ENCODE measurements at places on chromosomes 7 and 10.
A peak's percentile ranks its signal among the peaks of the same experiment; 100 is the strongest.

DNA sequence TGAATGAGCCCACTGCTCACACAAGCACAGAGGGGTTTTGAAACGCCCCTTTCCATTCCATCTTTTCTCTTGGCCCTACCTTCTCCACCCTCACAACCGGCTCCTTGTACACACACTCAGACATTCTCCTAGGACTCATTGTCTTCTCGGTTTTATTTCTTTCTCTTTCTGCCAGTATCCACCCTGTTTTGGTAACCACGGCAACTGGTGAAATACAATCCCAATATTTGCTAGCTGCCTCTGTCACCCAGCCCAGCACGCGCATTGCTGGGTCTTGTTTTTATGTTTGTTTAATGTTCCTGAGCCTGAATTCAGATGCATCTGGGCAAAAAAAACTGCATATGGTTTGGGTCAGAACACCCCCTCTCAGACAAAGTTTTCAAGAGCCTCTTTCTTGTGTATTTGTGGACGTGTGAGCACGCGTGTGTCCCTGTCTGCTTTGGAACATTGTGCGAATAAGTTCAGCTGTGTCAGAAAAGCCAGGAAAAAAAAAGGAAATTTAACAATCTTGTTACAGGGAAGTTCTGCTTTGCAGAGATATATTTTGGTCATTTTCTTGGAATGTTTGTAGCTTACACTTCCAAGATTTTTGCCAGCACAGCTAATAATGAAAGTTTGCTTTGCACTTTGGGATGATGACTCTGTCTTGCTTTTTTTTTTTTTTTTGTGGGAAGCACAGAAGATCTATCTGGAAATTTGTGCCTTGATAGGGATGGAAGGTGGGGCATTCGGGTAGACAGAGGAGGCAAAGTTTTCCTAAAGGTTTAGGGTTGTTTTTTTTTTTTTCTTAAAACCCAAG, 225.9 kb downstream of the TRIL start:
- no peak for DNase-seq

- no peak for DNase-seq
Measured at GRCh38 chr7:121202834-121203233, 126.0 kb upstream of the WNT16 start.

DNA sequence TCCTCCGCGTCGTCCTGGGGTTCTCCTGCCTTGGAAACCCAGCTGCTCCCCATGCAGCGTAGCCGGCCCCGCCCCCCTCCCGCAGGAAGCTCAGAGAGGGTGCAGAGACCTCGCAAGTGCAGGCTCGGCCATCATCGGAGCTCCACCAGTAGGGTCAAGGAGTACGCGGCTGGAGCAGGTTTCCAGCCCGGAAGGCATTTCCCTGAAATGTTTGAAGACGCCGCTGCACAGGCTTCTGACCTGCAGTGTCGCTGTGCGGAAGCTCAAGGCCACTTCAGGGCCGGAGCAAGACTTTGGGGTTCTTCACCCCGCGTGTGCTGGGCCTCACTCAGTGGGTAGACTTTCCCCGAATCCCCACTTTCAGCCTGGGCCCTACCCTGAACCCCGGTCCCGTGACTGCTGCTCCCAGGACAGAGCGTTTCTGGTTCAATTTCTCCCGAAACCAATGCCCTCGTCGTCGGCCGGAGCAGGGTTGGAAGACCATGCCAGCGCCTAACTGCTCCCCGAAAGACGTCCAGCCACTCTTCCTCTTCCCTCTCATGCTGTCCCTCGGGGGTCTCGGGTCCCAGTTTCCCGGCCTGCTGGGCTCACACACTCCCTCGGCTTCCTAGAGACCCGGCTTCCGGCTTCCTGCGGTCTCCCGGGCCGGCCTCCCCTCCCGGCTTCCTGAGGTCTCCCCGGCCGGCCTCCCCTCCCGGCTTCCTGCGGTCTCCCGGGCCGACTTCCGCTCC, 52.1 kb downstream of the INSIG1 start:
- DNase-seq = no peak

DNA sequence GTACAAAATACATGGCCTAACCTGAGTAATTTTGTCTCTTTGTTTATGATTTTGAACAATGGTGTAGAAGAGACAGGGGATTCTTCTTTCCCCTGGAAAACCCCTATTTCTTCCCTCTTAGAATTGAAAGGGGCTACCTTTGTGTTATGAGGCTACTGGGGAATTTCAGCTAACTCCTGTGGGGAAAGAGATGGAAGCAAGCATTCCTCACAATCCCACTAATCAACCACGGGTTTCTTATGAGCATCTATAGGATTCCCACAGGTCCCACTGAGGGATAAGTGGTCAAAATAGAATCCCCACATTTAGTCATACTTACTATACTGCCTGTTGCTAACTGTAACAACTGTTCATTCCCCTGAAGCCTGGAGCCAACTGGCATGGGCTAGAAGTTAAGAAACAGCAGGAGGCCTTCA, 32.2 kb upstream of the ITGB8 start:
- no peak for DNase-seq

GRCh38 chr7:96187735-96188134, 134.2 kb downstream of the SLC25A13 start:
- DNase-seq = no peak

DNA sequence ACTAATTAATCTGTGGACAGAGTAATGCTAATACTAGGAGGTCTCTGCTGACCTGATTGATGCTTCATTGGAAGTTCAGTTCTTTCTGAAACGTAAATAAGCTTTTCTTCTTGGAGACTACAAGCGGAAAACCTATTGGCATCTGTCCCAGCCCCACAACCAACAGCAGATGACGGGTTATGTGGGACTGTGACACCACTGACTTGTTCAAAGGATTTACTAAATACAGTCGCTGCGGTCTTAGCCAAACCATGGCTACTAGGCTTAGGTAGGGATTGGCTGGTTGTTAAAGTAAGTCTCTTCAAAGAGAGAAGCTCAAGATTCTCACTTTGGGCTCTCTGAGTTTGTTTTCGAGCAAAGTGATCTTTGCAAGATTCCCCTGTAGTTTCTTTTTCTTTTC, 68.3 kb downstream of the HYCC1 start:
- no peak for DNase-seq

DNA sequence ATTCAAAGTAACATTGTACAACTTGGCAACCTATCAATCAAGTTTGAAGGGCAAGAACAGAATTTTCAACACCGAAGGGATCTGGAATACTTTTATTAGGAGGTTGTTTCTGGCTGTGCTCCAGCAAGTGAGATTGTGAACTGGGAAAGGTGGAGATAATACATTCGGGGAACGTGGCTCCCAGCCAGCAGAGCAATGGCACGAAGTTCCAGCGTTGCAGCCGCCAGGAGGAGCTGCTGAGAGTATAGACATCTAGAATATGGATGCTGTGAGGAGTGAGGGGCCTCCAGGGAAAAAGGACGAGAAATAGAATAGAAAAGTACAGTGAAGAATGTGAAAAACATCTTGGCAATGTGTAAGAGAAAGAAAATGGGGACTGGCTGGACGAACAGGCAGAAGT, 69.5 kb downstream of the TCERG1L start:
- DNase-seq = no peak

DNA sequence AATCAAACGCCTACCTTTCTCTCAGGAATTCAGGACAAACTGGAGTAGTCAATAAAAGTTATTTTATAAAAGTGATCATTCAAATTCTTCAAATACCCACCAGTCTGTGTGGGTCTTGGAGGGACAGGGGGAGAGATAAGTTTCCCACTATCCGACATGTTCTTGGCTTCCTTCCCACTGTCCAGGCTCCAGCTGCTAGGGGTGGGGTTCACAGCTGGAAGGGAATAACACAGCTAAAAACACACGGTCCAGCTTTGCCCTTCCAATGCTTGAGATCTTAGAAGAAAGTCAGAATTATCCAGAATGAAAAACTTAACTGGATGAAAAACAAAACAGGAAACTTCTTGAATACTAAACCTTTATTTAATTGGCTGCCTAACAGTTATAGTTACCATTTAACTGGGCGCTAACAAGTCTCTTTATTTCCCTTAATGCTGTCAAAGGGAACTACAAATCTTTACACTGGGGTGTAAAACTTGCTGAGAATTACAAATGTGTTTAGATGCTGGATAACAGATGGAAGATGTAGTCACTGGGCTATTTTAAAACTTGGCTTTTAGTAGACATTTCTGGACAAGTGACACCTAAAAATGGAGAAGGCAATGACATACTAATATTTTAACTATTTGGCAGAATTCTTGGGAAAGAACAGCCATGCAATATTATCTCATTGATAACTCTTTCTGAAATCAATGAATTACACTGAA, 172.8 kb upstream of the IMMP2L start:
- no peak for DNase-seq

GRCh38 chr7:154968336-154969001, 34.5 kb downstream of the PAXIP1 start:
- no peak for DNase-seq

- DNase-seq = no peak
Measured at GRCh38 chr10:70893227-70894006, 5.1 kb upstream of the PCBD1 start.

- DNase-seq = no peak
Measured at GRCh38 chr10:93236393-93237040, 162.8 kb downstream of the CYP26A1 start.

- DNase-seq = no peak
Measured at GRCh38 chr10:61289813-61290212, 163.4 kb downstream of the TMEM26 start.

DNA sequence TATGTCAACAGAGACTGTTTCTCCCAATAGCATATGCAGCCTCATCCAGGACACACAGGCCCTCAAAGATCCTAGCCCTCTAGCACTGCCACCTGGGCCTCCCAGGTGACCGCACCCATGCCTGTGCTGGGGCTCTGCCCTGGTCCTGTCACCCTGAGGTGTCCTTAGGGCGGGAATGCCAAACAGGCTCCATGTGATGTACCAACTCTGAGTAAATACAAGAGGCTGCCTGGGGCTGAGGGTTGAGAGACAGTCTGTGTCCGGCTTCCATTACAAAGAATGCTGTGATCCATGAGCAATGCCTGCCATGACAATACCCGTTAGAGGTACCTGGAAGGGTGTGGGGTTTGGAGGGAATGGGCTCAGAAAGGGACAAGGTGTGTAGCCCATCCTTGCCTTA, 83.0 kb upstream of the KAT6B start:
- no peak for DNase-seq

DNA sequence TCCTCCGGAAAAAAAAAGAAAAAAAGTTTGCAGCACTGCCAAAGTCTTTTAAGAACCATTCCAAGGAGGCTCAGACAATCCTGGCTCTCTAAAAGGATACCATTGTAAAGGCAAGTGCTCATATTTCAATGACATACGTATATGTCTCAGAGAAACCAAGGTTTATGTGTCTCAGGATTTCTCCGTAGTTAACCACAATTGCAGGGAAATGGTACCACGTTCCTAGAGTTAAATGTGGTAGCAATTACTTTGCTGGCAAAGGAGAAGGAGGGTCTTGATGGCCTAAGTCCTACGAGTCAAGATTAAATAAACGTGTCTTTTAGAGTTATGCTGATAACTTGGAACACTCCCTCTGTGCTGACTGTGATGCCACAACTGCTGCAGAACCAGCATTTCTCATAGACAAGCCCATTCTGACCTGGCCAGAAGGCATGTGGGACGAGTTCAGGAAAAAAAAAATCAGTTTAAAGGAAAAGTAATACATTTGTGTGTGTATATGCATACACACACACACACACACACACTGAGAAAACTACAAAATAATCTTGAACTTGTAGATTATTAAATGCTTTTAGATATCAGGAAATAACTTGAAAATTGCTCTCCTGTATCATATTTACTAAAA, 245.9 kb downstream of the FGFR2 start:
- no peak for DNase-seq

GRCh38 chr7:88243345-88243909, 23.6 kb upstream of the SRI start:
- peak; percentile 29 for DNase-seq

DNA sequence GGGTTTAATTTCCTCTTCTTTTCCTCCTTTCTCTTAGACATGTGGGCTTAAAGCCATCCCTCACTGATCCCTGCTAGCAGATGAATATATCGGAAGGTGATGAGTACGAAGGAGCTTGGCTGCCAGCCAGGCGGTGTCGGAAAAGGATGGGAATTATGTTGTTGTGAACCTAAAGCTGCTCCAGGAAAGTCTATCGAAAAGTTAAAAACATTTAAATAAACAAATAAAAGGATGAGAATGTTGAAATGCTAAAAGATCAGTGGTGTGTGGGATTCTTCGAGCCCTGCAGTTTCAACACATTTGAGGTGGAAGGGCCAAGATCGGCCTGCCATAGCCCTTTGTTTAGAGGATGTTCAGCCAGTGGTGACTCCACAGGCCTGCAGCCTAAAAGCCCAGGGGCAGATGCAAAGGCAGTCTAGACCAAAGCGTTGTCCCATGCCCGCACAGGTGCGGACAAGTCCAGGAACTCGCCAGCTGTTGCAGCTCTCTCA, 107.9 kb downstream of the JCAD start:
- no peak for DNase-seq

DNA sequence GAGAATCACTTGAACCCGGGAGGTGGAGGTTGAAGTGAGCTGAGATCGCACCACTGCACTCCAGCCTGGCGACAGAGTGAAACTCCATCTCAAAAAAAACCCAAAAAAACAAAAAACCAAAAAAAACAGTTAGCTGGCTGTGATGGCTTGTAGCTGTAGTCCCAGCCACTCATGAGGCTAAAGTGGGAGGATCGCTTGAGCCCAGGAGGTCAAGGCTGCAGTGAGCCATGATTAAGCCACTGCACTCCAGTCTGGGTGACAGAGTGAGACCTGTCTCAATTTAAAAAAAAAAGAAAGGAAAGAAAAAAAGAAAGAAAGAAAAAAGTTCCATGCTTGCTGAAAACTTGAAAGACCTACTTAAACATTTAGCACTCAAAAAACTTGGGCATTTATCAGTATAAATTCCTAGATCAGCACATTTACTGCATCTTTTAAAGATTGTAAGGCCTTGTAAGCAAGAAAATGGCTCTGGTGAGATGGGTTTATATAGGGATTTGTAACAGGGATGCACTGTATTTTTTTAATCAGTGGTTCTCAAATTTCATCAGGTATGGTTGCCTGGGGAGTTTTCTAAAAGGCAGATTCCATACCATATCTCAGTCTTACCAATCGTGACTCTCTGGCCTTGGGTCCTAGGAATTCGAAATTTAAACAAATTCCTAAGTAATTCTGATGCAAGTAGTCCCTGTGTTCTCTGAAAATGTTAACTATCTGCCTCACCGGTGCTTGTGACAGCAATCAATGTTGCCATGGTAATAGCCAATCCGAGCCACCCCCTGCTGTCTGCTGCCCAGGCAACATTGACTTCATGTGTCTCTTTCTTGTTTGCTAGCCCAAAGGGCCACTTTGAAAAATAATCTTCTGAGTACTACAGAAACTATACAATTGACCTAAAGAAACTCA, 11.5 kb upstream of the NT5C2 start:
- DNase-seq = no peak
